NCI-H446 (cell line): ENCODE measurements at places on chromosomes 1 and 21.

DNA sequence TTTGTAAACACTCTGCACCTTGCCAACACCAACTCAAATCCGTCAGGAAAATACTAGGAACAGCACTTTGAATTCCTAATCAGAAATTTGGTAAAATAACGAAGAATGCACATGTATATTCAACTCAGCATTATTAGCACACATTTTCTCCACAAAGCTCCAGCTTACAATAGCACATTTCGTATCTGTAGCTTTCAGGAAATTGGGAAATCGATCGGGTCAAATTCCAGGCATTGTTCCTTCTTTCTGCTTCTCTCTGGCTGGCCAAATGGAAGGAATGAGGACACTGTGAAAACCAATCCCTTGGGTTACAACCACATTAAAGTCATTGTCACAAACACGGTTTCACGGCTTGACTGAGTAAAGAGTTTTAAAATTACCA, 58.6 kb downstream of the NPHP4 start:
- DNase-seq = no peak

DNA sequence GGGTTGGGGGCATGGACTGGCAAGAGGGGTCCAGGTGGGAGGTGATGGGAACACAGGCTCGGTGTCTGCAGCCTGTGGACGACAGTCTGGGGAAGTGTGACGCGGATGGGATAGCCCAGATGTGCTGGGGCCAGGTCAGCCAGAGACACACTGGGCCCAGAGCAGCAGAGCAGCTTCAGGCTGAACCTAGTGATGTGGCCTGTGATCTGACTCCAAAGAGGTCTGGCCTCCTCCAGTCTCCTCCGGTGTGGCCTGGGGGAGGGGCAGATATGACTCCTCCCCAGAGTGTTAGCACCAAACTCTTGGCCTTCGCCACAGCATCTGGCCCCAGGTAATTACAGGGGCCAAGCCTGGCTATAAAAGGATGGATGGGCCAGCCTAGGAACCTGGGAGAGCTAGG, 13.5 kb downstream of the EFNA3 start:
- DNase-seq = no peak

- no peak for DNase-seq
Observed at GRCh38 chr1:169785267-169785666, 9.4 kb downstream of the METTL18 start.

GRCh38 chr21:31752967-31753366, 21.0 kb upstream of the SCAF4 start:
- no peak for DNase-seq

DNA sequence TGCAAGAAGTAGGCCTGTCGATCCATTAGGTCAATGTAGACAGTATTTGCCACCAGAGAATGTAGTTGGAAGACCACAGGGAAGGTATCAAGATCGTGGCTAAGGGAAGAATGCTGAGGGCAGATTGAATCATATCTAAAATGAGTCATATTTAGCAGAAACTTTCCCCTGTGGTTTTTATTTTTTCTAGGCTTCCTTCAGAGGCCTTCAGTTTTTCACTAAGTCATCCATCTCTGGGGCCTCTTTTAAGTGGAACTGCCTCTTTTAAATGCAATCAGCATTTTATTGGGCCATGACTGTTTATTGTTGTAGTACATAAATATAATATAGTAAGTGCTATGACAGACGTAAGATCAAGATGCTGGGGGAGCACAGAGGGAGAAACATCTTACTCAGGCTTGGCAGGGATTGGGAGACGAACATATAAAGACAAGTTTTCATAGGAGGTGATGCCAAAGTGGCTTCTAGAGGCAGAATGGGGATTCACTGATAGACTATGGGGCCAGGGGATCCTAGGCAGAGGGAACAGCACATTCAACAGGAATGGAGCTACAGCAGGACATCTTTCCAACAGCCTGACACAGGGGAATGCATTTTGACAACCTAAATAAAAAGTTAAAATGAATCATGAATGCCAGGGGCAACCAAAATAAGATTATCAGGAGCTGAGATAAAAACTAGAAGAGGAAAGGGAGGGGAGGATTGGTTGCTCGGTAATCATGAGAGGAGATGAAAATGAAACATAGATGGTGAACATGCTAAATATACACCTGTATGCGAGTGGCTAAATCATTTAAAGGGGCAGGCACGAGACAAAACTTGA, 20.1 kb downstream of the UBE2U start:
- no peak for DNase-seq

DNA sequence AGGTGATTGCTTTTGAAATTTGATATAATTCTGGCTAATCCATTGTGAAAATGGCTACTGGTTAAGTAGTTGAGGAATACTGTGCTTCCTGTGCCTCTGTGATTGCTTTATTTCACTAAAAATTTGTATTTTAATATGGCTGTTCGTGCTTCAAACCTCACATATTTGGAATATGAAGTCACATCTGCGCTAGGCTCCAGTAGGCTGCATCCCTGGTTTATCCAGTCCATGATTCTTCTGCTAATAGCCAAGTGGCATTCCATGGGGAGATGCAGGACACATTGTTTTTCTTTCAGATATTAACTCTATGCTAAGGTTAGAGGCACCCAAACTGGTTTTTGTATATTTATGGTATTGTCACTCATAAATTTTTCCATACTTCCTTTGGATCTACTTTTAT, 25.9 kb downstream of the DNM3 start:
- DNase-seq = no peak

- DNase-seq = no peak
Observed at GRCh38 chr1:16438924-16439323, 1.6 kb upstream of the NECAP2 start.
